ENCODE measurements at places on chromosomes 12 and 14. TPM values are rescaled to one million over a fixed set of nuclear protein-coding genes. Genes with fewer than 3 reads are reported as not detected.
A peak's percentile ranks its signal among the peaks of the same experiment; 100 is the strongest.

KRT82 gene
- total RNA-seq, result not detected

- no peak for DNase-seq
Measured at GRCh38 chr14:86296173-86296572, 766.2 kb downstream of the FLRT2 start.

FAM181A gene
- not detected for total RNA-seq

GRCh38 chr12:3225796-3226180, 148.6 kb downstream of the TSPAN9 start:
- no peak for DNase-seq

CARMIL3 gene
- total RNA-seq, result 2.8 TPM

- DNase-seq, result no peak
Measured at GRCh38 chr14:99475179-99475578, 5.5 kb downstream of the SETD3 start.

SLC6A13 gene
- total RNA-seq, result not detected

GRCh38 chr12:99767809-99768208, 120.3 kb downstream of the GARIN6 start:
- no peak for DNase-seq

GRCh38 chr14:100655741-100656085, 68.5 kb upstream of the BEGAIN start:
- DNase-seq, result no peak

GRCh38 chr14:105478398-105479251, 4.0 kb downstream of the CRIP2 start:
- DNase-seq, result no peak

KERA gene
- total RNA-seq, result not detected

VCPKMT gene
- total RNA-seq, result 6.0 TPM

DNA sequence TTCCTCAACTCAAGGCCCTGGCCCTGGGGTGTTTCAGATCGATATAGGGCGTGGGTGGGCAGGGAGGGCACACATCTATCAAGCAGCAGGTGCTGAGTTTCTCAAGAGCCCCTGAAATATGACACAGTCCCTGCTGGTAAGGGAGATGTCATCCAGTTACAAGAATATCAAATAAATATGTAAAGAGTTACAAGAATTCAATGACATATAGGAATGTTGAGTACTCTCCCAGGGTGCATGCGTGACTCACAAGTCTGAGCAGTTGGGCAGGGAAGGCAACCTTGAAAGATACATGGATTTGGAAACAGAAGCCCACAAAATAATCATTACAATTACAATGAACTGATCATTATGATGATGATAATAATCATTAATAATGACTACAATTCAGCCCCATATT, 35.2 kb downstream of the MVK start:
- DNase-seq, result no peak

WNT5B gene
- total RNA-seq, result not detected

GRCh38 chr14:75393794-75394193, 34.0 kb upstream of the JDP2 start:
- no peak for DNase-seq

RAD9B gene
- total RNA-seq, result 0.40 TPM

DNA sequence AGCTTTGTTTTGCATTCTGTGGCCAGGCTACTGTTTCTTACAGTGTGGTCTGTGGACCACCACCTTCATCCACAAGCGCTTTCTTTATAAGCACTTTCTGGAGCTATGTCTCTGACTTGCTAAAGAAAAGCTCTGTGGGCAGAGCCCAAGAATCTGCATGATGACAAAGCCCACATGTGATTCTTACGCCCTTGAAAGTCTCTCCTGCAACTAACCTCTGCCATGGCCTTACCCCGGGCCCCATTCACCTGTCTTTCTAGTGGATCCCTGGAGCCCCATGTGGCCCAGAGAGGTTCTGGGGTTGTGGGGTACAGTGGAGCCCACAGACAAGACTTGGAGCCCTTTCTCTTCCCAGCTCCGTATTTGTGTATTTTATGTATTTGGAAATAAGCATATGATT, 16.6 kb downstream of the PLEKHH1 start:
- no peak for DNase-seq

RNASE13 gene
- not detected for total RNA-seq

DNA sequence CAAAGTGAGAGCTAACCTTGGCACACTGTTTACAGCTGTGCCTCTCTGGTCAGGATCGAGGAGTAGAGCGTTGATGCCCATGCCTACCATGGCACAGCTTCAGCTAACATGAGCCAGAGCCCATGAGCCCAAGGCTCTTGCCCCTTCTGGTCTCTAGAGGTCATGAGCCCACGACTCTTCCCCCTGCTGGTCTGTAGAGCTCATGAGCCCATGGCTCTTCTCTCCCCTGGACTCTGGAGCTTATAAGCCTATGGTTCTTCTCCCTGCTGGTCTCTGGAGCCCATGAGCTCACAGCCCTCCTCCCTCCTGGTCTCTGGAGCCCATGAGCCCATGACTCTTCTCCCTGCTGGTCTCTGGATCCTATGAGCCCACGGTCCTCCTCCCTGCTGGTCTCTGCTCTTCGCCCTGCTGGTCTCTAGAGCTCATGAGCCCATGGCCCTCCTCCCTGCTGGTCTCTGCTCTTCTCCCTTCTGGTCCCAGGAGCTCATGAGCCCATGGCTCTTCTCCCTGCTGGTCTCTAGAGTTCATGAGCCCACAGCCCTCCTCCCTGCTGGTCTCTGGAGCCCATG, 16.6 kb upstream of the CLMN start:
- DNase-seq, result no peak

DNA sequence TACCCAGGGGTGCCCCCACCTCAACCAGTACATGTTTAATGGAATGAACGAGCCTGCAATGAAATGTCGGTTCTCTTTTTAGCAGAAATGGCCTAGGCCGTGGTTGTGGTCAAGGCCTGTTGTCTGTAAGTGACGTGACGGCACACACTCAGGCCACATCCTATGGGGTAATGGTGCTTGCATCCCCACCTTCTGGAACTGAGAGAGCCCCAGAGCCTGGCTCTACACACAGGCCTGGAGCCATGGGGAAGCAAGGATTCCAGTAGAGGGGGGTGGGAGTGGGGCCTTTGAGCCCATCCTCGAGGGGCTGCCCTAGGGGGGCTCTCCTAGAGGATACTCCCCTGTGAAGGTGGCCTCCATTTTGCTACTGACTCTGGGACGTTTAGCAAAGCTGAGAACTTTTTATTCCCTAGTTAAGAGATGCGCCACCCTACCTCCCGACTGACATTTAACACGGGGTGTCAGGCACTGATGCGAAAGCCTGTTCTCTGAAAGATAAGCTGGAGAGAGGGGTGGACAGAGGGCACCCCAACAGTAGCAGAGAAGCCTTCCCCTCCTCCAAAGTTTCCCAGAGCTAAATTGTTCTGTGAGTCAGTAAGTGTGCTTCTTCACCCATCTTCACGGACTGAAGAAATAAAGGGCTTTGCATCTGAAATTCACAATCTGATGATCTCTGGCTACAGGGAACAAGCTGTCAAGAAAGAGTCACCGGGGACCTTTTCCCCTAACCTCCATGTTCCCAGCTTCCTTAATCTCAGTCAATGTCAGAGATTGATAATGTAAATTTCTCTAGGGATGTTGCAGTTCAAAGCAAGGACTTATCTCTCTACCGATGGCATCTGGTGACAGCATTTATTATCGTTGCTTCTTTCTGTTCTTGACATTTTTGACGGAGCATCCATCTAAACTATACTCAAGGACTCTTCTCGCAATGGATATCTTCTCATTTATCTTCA, 6.8 kb downstream of the RIN3 start:
- DNase-seq, result no peak

PIWIL1 gene
- not detected for total RNA-seq

- no peak for DNase-seq
Measured at GRCh38 chr12:97275728-97276590, 186.6 kb upstream of the RMST start.

DNA sequence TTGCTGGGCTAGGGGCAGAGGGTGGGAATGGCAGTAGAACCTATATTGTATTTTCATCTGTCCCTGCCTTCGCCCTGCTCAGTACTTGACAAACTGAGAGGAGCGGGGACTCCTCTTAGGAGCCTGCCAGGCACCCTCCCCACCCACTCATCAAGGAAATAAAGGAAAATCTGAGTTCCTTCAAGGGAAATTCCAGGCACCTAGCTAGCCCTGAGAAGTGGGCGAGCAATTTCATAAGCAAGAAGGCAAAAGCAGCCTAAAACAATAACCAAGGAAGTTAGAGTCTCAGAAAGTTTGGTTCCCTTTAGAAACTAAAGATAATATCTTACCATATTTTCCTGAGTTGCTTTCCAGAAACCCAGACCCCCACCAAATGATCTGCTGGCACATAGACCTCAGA, 10.6 kb upstream of the PLEKHD1 start:
- DNase-seq, result no peak

C12orf42 gene
- total RNA-seq, result not detected

PLEKHA5 gene
- total RNA-seq, result 34.9 TPM

TAS2R42 gene
- not detected for total RNA-seq

DNA sequence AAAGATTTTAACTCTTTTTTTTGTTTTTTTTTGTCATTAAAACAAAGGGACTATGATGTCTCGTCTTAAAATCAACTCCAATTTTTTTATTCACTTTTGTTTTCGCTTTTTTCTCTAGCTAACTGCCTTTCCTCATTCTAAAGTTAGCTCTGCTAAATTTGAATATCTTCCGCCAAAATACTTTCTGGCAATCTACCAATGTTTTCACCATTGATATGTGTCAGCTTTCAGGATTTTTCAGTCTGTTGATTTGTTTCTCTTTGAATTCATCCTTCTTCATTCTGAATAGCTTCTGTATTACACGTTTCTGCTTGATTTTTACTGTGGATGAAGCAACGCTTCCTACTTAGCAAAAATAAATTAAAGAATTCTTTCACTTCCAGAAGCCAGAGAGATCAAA, 38.7 kb upstream of the NOVA1 start:
- no peak for DNase-seq

- no peak for DNase-seq
Measured at GRCh38 chr14:68216079-68216478, 396.5 kb downstream of the RAD51B start.

DNA sequence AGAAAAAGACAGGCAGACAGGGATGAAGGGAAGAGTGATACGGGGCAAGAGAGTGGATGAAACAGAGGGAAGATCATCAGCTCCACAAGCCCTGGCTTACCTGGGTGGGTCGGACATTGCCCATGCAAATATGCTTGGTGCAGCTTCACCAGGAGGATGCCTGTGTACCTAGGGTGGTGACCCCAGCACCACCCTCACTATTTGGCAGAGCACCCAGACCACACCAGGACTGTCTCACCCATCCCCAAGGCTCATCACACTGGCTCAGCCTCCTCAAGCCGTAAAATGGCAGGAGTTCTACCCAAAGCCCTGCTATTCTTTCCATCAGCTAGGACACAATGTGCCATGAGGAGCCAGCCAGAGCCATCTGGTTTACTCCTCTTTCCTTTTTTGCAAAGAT, 3.0 kb downstream of the GALNT8 start:
- DNase-seq, result peak; percentile 58

- no peak for DNase-seq
Measured at GRCh38 chr12:7966563-7966962, 30.6 kb upstream of the SLC2A3 start.

CLSTN3 gene
- total RNA-seq, result 45.8 TPM

- DNase-seq, result no peak
Measured at GRCh38 chr12:53985994-53986685, 1.2 kb downstream of the HOXC10 start.

- peak; percentile 88 for DNase-seq
Measured at GRCh38 chr12:26274441-26275312, 79.3 kb downstream of the SSPN start.

TMEM132C gene
- total RNA-seq, result 1.4 TPM

DNA sequence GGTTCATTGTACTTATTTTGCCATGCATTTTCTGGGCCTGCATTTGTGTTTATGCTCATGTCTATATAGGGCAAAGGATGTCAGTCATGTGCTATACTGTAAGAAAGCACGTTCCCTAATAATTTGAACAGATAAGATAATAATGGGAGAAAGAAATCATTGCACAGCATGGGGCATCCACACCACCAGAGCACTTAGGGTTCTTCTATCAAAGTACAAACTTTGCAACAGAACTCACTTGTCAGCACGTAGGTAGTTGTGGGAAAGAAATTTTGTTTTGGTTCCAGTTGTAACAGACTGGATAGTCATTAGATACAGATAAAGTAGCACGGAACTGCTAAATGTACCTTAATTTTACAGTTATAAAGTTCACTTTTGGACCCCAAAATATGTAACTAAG, 10.1 kb downstream of the PPP1CC start:
- no peak for DNase-seq

EPYC gene
- not detected for total RNA-seq

- no peak for DNase-seq
Measured at GRCh38 chr14:89959853-89960445, 4.2 kb downstream of the TDP1 start.

- no peak for DNase-seq
Measured at GRCh38 chr12:2924019-2924418, 33.3 kb downstream of the TULP3 start.

DNA sequence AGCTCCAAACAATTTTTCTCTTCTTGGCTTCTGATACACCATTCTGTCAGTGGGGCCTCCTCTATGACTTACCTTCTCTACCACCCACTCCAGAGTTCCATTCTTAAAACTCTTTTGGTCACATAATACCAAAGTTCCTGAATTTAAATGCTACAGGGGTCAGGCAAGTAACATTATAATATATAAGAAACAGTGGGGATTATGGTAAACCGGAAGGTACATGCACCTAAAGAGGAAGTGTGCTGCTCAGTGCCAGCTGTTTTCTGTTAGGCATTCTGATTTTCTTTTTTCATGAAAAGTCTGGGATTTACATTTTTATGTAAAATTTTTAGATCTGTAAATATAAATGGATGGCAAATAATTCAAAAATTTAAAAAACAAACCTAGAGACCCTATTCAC, 39.9 kb downstream of the SOS2 start:
- DNase-seq, result no peak

DNA sequence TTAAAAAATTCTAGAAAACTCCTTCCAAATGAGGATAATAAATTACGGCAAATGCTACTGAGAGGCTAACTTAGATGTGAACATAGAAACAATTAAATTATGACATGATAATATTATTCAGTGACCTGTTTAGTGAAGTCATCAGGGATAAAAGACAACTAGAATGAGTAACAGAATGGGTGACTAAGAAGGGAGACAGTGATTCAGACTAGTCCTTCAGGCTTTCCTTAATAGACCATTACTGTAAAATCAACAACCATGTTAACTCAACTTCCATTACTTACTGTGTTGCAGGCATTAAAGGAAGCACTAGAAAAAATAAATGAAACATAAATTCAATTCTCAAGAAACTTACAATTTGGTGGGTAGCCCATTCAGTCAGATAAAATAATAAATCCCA, 543.9 kb upstream of the LRFN5 start:
- no peak for DNase-seq

DNA sequence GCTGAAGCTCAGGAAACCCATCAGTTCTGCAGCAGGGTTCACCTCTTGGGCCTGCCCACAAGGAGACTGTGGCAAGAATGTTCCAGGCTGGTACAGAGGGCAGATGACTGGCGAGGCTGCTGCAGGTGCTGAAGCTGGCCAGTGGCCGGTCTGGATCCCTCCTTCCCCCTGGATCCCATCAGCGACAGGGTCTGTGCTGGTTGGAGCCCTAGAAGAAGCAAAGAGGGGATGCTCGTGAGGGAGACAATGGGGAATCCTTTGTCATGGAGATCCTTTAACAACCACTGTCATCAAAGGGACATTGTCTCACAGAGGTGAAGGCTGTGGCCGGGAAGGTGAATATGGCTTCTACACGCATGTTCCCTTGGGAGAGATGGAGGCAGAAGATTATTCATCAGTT, 211.4 kb upstream of the TMEM132C start:
- DNase-seq, result no peak

Data from Peyer's patch (tissue), 4 donors.